ENCODE measurements at places on chromosomes 6 and 20.

- no peak for DNase-seq
Observed at GRCh38 chr6:139973669-139974344, 599.4 kb upstream of the CITED2 start.

DNA sequence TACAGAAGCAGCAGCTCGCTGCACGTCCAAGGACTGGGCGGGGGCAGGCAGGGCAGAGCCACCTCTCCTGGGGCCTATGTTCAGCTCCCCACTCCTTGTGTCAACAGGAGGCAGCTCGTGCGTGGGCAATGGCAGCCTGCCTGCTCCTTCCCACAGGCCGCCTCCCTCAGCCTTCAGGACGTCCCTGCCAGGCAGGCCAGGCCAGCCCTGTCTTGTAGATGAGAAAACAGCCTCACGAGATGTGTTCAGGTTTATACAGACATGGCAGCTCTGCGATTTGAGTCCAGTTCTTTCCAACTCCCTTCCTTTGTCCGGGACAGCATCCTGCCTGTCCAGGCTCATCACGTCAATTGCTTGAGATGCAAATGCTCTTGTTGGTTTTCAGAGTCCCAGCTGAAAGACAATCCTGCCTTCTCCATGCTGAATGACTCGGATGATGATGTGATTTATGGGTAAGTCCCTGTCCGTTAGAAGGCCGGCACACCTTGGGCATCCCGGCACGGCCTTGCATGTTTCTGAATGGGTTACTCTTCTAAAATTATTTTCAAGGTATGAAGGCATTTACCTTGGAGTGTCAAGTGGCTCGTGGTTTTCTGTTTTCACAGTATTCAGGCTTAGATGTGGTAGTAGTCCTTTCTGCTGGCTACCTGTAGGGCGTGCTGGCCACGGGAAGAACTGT, 13.5 kb downstream of the DYNLT1 start:
- DNase-seq = no peak

GRCh38 chr20:46388937-46389336, 17.5 kb downstream of the ELMO2 start:
- no peak for DNase-seq

DNA sequence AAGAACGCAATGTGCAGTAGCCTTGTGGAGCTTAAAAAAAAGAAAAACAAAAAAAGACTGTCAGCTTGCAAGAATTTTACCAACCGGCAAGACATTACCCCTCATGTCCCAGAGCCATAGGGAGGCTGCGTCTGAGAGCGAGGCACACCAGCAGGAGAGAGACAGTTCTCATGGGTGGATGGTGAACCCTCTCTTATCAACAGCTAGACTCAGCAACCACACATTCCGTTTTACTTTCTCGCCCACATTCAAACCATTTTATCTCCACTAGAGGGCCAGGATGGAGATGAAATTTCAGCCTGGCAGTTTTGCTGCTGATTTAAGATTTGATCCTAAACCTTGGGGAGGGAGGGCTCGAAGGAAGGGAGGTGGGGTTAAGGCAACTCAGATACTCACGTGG, 247.0 kb downstream of the ATXN1 start:
- DNase-seq = no peak

DNA sequence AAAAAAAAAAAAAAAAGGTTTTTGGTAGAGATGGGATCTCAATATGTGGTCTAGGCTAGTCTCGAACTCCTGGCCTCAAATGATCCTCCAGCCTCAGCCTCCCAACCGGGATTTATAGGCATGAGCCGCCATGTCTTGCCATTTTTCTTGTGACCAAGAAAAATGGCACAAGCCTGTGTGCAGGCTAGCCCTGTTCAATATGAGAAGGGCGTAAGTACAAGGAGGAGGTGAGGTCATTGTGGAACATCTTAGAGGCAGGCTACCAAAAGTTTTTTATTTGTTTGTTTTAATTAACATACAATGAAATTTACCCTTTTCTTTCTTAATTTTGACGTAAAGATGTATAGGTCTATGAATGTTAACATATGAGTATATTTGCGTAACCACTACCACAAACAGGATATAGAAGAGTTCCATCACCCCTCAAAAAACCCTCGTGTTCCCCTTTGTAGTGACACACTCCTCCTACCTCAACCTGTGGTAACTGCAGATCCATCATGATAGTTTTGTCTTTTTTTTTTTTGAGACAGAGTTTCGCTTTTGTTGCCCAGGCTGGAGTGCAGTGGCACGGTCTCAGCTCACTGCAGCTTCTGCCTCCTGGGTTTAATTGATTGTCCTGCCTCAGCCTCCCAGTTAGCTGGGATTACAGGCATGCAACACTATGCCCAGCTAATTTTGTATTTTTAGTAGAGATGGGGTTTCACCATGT, 28.3 kb upstream of the KIF3B start:
- no peak for DNase-seq
